ENCODE measurements at places on chromosomes 16 and 17. TPM values are rescaled to one million over a fixed set of nuclear protein-coding genes. Genes with fewer than 3 reads are reported as not detected.

Gene RNF112
- polyA plus RNA-seq: 12.7 TPM

Gene TNFSF13
- polyA plus RNA-seq: not detected

Gene DDX42
- polyA plus RNA-seq: 30.9 TPM

Gene HOXB1
- polyA plus RNA-seq: not detected

Gene RBFOX1
- polyA plus RNA-seq: 38.3 TPM

Gene CCL7
- not detected for polyA plus RNA-seq

Gene NECAB2
- not detected for polyA plus RNA-seq

Gene MTMR4
- polyA plus RNA-seq: 37.6 TPM

Gene ZSCAN10
- polyA plus RNA-seq: not detected

Gene SPATA22
- polyA plus RNA-seq: not detected

Gene SYT17
- polyA plus RNA-seq: 8.5 TPM

Gene FAM222B
- 11.9 TPM for polyA plus RNA-seq

Gene DVL2
- 0.91 TPM for polyA plus RNA-seq

Gene PLEKHH3
- polyA plus RNA-seq: 0.40 TPM

Gene XAF1
- polyA plus RNA-seq: not detected

Gene CX3CL1
- 16.5 TPM for polyA plus RNA-seq

Gene CFAP52
- 0.82 TPM for polyA plus RNA-seq

Gene CCL22
- not detected for polyA plus RNA-seq

Gene DPEP3
- not detected for polyA plus RNA-seq

Gene MSLN
- not detected for polyA plus RNA-seq

Data from Purkinje cell (primary cell).